ENCODE measurements at places on chromosomes 12 and 14.
A peak's percentile ranks its signal among the peaks of the same experiment; 100 is the strongest.

DNA sequence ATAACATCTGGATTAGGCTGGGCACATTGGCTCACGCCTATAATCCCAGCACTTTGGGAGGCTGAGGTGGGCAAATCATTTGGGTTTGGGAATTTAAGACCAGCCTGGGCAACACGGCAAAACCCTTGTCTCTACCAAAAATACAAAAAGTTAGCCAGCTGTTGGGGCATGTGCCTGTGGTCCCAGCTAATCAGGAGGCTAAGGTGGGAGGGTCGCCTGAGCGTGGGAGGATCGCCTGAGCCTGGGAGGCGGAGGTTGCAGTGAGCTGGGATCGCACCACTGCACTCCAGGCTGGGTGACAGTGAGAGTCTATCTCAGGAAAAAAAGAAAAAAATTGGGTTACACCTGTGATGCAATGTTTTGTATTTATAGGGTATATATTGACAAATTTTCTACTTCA lies 5.3 kb downstream of the NEK9 start:
- no peak for DNase-seq

- no peak for DNase-seq
These were observed 127.3 kb upstream of the HIF1A start for GRCh38 chr14:61567838-61568571.

GRCh38 chr12:82800185-82800584 lies 113.5 kb downstream of the TMTC2 start:
- DNase-seq: no peak

DNA sequence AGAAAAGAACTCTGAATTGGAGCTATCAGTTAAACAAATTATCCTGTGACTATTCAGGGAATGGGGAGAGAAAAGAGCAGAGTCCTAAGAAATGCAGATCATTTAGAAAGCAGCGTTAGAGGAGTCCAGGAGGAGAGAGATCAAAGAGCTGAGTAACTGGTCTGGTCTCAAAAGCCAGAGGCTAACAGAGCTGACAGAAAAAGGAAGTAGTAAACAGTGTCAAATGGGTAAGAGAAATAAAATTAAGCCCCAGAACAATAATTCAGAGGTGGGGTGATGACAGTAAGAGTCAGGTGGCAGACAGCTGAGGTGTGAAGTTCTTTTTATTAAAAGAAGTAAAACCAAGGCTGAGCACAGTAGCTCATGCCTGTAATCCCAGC lies 19.3 kb downstream of the GXYLT1 start:
- DNase-seq: no peak

DNA sequence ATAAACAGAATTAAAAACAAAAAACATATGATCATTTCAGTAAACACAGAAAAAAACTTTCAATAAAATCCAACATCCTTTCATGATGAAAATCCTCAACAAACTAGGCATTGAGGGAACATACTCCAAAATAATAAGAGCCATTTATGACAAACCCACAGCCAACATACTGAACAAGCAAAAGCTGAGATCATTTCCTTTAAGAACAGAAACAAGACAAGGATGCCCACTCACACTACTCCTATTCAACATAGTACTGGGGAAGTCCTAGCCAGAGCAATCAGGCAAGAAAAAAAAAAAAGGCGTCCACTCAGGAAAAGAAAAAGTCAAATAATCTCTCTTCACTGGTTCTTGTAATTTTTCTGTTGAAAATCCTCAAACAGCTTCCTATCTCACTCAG lies 30.1 kb downstream of the MRPL42 start:
- DNase-seq: no peak

- DNase-seq: peak; percentile 50
These were observed 32.8 kb downstream of the SH2B3 start for GRCh38 chr12:111438481-111438880.

DNA sequence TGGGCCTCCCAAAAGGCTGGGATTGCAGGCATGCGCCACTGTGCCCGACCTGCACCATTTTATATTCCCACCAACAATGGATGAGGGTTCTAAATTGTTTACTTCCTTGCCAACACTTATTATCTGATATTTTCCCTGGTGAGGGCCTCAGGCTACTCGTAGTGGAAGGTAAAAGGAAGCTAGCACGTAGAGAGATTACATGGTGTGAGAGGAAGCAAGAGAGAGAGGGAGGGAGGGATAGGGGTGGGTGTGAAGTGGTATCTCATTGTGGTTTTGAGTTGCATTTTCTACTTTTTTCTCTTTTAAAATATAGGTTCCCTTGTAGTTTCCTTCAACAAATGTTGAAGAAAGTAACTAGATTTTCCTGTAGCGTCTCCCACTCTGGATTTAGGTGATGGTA lies 30.9 kb downstream of the MYO1H start:
- DNase-seq: no peak

GRCh38 chr12:111363578-111363977 lies 5.3 kb downstream of the PHETA1 start:
- DNase-seq: no peak

DNA sequence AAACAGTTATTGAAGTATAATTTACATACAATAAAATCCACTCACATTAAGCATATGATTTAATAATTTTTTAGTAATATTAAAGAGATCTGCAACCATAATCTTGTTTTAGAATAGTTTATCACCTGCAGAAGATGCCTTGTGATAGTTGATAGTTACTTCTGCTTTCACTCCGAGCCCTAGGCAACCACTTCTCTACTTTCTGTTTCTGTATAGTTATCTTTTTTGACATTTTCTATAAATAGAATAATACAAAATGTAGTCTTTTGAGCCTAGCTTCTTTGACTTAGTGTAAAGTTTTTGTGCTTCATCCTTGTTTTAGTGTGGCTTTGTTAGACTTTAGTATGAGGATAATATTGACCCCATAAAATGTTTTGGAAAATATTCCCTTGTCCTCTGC lies 111.0 kb downstream of the MNAT1 start:
- no peak for DNase-seq

- no peak for DNase-seq
These were observed 233.0 kb downstream of the RGS6 start for GRCh38 chr14:72165229-72165698.

GRCh38 chr14:94392510-94392935 lies 4.1 kb upstream of the SERPINA1 start:
- DNase-seq: no peak

DNA sequence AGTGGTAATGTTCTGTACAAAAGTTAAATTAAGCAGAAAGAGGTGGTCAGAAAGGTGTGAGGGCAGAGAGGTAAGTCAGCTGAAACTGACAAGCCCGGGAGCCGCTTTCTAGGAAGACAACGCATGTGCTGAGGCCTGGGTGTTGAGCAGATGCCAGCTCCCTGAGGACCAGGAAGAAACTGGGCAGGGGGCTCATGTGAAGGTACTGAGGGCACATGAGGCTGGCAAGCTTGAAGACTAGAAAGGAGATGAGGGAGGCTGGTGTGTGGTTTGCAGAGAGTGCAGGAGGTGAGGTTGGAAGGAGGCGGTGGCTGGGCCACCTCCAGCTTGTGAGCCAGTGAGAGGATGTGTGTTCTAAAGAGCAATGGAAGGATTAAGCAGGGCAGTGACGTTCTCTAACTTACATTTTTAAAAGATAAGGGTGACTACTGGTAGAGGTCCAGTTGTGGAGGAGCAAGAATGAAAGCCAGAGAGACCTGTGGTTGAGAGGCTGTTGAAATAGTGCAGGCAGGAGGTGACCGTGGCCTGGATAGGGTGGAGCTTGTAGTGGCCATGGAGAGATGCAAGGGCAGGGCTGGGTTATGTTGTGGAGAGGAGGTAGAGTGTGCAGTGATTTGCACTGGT lies 29.1 kb downstream of the ZNF664 start:
- no peak for DNase-seq

GRCh38 chr14:28407996-28408395 lies 358.6 kb upstream of the FOXG1 start:
- DNase-seq: no peak

- DNase-seq: no peak
These were observed 796.4 kb downstream of the MED13L start for GRCh38 chr12:115481141-115481540.

- DNase-seq: no peak
These were observed 45.5 kb downstream of the PRIMA1 start for GRCh38 chr14:93742761-93743160.

DNA sequence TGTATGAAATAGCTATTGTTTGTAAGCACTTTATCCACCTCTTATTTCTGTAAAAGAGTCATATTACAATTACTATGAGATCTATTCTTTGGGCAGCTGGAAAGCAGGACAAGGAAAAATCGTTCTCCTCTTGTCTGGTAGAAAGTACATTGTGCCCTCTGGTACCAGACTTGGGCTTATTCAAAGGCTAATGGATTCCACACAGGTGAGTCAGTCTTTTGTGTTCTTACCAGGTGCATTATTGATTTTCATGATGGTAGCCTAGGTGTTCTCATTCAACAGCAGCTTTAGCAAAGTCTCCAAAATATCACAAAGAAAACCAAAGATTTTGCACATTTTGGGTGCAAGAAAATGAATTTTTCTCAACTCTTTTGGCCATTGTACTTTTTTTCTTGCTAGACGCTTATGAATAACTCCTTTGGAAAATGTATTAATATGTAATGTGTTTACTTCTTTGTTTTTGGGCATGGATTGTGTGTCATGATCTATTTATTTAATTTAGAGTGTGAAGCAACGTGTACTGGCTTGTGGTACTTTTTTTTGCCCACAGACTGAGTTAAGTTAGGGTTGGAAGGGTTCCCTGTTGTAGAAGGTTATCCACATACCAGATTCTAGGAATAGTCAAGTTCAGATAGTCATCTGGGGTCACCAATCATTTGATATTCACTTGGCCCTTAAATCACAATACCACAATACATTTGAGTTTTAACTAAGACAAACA lies 26.2 kb downstream of the MNAT1 start:
- DNase-seq: no peak

- DNase-seq: no peak
These were observed 81.6 kb downstream of the PRMT8 start for GRCh38 chr12:3572560-3572959.

DNA sequence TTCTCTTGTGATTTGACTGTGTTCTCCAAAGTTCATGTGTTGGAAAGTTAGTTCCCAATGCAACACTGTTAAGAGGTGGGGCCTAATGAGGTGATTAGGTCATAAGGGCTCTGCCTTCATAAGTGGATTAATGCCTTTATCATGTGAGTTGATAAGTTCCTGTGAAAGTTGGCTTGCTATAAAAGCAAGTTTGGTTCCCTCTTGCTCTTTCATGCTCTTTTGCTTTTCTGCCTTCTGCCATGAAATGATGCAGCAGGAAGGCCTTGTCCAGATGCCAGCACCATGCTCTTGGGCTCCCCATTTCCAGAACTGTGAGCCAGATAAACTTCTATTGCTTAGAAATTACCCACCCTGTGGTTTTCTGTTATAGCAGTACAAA lies 41.9 kb downstream of the SLC16A7 start:
- DNase-seq: no peak

DNA sequence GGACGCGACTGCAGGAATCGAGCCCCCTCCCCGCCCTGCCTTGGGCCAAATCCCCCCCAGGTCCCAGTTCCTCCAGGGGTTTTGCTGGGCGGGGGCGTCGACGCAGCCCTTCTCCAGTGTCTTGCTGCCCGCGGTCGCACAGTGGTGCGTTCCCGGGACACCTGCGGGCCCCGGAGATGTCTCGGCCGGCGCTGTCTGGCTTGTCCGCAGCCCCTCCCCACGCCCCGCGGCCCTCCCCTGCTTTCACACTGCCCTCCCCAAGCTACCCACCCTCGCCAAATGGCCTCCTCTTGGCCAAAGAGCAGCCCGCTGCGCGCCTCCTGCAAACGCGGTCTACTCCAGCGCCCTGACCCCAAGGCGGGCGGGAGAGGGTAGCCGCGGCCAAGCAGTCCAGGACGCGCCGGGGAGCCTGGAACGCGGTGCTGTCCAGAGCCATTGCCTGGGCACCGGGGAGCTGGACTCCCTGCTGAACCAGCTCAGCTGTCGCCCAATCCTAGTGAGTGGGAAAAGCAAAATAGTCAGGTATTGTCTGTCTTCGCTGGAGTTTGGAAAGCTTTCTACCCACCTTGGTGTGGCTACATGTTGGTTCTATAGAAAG lies 122.0 kb downstream of the AACS start:
- no peak for DNase-seq

DNA sequence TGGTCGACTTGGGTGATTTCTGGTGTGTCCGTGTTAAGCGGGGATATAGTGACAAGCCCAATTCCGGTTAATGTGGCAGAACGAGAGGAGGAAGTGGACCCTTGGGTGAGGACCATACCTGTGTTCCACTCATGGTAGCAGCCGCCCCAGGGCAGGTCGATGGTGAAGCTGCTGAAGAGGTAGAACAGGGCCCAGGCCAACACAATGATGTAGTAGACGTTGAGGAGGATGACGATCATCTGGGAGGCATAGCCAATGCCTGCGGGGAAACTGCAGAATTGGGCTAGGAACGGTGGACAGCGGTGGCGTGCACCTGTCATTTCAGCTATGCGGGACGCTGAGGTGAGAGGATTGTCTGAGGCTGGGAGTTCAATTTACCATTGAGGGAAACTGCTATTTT lies 20.1 kb downstream of the SLC6A13 start:
- no peak for DNase-seq

- DNase-seq: no peak
These were observed 12.9 kb downstream of the TBX3 start for GRCh38 chr12:114671066-114671442.

- no peak for DNase-seq
These were observed 683.2 kb upstream of the FOXG1 start for GRCh38 chr14:28083389-28083788.

- DNase-seq: no peak
These were observed 27.2 kb upstream of the PTPRB start for GRCh38 chr12:70664465-70664881.

GRCh38 chr12:112023759-112024396 lies 10.7 kb downstream of the ERP29 start:
- DNase-seq: no peak

- no peak for DNase-seq
These were observed 234.9 kb upstream of the PLEKHG7 start for GRCh38 chr12:92467886-92468285.

DNA sequence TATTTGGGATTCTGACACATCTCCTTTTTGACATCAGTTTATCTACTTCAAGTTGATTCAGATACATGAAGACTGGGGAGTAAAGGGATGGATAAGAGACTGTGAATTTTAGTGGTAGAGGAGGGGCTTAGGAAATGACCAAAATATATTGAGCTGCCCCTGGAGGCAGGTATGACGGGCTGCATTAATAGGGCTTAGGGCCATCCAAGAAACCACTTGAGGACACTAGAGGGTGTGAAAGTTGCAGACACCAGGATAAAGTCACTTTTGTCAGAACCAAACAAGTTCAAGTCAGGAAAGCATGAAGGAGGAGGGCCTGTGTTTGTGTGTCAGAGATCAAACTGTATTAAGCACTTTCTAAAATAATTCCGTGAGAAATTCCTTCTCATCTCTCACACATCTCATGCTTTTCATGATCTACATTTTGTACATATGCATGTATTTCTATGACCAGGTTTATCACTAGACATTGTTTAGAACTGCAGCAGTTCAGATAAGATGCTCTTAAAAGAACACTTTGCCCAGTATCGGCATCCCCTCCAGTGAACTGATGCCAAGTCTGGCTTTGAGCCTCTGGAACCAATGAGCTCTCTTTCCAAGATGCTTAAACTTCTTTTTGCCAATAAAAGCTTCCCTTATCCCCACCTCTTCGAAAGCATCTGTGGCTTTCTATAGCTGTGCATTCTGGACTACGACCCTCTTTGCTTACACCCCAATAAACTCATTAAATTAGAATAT lies 136.9 kb downstream of the SLC38A1 start:
- no peak for DNase-seq

Measured in activated CD8-positive, alpha-beta memory T cell treated with anti-CD3 and anti-CD28 coated beads for 4 hours (primary cell).